ENCODE measurements at places on chromosomes 1 and 21. TPM values are rescaled to one million over a fixed set of nuclear protein-coding genes. Genes with fewer than 3 reads are reported as not detected.

Gene MXRA8
- polyA plus RNA-seq, result 0.36 TPM

Gene KPRP
- polyA plus RNA-seq, result 0.43 TPM

Gene TMPRSS2
- not detected for polyA plus RNA-seq

Gene FUBP1
- 73.1 TPM for polyA plus RNA-seq

Gene MTARC2
- 2.1 TPM for polyA plus RNA-seq

Gene TRIM33
- polyA plus RNA-seq, result 8.3 TPM

Gene FCRL4
- polyA plus RNA-seq, result not detected

Gene TRIM58
- polyA plus RNA-seq, result not detected

Gene SAMSN1
- not detected for polyA plus RNA-seq

Gene ATP1A4
- not detected for polyA plus RNA-seq

Gene SFT2D2
- polyA plus RNA-seq, result 6.1 TPM

Gene IFNLR1
- polyA plus RNA-seq, result 6.1 TPM

Gene BSND
- polyA plus RNA-seq, result not detected

- DNase-seq, result peak; percentile 15
Observed at GRCh38 chr1:210505601-210506496, 177.1 kb downstream of the HHAT start.

GRCh38 chr1:15343099-15343498 lies 66.6 kb upstream of the EFHD2 start:
- DNase-seq, result no peak

DNA sequence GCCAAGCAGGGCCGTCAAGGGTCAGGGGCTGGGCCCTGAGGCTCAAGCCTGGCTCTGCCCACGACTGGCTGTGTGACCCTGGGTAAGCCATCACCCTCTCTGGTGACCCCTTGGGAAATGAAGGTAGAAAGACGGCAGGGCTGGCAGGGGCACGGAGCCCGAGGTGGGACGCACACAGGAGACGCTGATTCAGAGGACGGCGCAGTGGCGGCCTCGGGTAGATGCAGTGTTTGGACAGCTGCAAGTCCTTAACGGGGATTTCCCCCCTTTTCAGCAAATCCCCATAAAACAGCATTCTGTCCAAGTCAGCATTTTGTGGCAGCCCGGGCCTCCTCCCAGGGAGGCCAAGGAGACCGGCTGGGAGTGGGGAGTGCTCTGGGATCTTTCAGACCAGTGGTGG lies 16.7 kb downstream of the COL8A2 start:
- DNase-seq, result no peak

- DNase-seq, result no peak
Observed at GRCh38 chr1:27621051-27621920, 13.7 kb downstream of the FGR start.

DNA sequence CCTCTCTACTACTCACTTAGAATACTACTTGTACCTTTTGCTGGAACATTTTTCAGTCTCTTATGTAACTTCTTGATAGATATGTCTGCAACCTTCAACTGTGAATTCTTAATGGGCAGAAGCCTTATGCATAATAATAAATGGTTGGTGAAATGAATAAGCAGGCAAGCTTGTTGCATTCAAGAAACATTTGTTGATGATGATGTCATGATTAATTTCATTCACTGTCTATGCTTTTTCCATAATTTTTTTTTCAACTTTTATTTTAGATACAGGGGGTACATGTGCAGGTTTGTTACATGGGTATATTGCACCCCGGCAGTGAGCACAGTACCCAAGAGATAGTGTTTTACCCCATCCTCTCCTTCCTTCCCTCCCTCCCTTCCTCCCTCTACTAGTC lies 48.0 kb downstream of the SIPA1L2 start:
- no peak for DNase-seq

DNA sequence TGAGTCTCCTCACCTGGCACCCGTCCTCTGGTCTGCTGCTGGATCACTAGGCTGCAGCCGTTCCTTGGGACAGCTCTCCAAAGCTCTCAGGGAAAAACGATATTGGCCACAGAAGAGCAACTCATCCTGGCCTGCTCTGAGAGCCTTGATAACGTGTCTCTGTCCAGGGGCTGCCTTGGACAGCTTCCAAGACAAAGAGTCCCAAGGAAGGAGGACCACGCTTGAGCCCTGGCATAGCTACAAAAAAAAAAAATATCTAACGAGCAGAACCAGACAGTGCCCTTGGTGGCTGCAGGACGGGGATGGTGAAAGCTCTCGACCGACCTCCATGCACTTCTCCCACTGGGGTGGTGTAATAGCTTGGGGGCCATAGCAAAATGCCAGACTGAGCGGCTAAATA lies 589.6 kb downstream of the NPHP4 start:
- DNase-seq, result no peak

DNA sequence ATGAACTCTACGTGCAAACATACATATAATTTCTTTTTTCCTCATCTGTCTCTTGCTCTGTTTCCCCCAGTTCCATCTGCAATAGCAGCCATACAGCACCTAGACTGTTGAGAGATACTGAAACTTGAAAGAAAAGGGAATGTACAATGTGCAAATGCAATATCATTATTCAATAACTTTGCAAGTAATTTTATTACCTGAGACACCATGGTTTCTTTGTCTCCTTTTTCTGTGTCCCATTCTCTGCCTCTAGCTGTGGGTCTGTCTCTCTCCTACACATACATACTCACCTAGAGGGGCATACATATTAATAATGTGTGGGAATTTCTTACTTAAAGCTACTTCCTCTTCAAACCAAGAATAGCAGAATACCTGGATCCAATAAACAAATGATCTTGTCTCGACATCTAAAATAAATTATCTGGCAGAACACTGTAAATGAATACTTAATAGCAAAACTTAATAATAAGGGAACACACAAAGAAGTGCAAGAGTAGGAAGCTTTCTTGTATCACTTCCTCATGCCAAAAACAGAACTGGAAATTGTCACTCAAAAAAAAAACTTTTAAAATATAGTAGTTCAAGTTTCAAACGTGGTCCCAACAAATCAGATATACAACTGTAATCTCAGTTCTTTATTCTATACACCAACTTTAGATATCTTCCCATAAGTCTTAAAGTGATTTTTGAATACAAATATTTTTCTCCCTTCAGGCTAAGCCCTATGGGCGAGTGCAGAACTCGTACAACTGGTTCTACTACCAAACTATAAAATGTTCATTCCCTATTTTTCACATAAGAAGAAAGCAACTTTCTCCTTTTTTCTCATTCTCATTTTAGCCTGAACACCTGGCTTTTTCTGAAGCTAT lies 194.6 kb downstream of the NRIP1 start:
- DNase-seq, result no peak

GRCh38 chr1:62625415-62625814 lies 28.1 kb downstream of the ANGPTL3 start:
- no peak for DNase-seq

GRCh38 chr1:34668063-34668462 lies 86.8 kb upstream of the GJB5 start:
- DNase-seq, result no peak

GRCh38 chr1:227654431-227654830 lies 80.7 kb downstream of the JMJD4 start:
- DNase-seq, result no peak

Data from foreskin keratinocyte (primary cell).